ENCODE measurements at places on chromosomes 7 and 10. TPM values are rescaled to one million over a fixed set of nuclear protein-coding genes. Genes with fewer than 3 reads are reported as not detected.

- H3K27me3 ChIP-seq, result no peaks in the 10 kb centered on the region
- peaks cover 81% of the 10 kb centered on the region for H3K4me1 ChIP-seq
- peak overlapping the region; percentile 88 for H3K27ac ChIP-seq
- H3K4me3 ChIP-seq, result peak overlapping the region; percentile 42
Observed at GRCh38 chr7:149870701-149871483, 2.9 kb upstream of the ATP6V0E2 start.

DNA sequence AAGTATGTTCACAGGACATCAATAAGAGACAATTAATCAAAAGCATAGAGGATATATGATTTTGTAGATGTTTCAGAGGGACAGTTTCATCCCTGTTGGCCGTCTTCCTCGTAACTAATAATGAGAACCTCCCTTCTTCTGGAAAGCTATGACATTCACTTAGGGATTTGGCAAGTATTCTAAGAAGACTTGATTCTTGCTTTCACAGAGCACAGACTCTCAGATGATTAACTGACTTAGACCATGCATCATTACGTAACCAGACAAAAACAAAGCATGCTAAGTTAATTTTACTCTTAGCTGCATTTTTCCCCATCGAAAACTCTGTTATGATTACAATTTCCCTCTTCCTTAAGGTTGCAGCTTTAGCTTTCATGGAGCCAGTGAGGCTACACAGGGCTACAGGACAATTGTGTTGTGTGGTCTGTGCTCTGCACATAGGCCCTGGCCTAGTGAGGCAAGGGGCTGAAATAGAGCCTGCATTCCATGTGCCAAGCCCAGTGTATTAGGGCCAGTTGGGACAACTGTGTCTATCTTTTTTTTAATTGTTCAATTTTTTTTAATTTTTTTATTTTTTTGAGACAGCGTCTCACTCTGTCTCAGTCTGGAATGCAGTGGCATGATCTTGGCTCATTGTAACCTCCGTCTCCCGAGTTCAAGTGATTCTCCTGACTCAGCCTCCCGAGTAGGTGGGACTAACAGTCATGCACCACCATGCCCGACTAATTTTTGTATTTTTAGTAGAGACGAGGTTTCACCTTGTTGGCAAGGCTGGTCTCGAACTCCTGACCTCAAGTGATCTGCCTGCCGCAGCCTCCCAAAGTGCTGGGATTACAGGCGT lies 105.3 kb downstream of the PLXDC2 start:
- no peak for DNase-seq
- no peaks in the 10 kb centered on the region for H3K36me3 ChIP-seq
- no peaks in the 10 kb centered on the region for H3K4me1 ChIP-seq
- no peaks in the 10 kb centered on the region for H3K27me3 ChIP-seq
- no peak overlapping the region for H3K27ac ChIP-seq

DNA sequence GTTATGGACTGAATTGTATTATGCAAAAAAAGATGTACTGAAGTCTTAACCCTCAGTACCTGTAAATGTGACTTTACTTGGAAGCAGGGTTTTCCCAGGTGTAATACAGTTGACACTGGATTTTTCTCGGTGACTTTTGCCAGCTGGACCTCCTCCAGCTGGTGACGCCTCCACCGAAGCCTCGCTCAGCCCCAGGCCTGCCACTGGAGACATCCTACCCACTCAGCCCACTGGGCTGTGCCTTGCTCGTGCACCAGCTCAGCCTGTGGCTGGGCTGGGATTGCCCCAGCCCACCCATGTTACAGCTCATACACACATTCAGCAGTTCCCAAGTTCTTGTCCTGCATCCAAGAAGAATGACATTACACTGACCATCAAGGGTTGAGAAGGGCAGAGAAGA lies 42.4 kb upstream of the GPR22 start:
- DNase-seq, result no peak
- H3K4me3 ChIP-seq, result no peak overlapping the region
- H3K27me3 ChIP-seq, result no peaks in the 10 kb centered on the region
- no peaks in the 10 kb centered on the region for H3K4me1 ChIP-seq

DNA sequence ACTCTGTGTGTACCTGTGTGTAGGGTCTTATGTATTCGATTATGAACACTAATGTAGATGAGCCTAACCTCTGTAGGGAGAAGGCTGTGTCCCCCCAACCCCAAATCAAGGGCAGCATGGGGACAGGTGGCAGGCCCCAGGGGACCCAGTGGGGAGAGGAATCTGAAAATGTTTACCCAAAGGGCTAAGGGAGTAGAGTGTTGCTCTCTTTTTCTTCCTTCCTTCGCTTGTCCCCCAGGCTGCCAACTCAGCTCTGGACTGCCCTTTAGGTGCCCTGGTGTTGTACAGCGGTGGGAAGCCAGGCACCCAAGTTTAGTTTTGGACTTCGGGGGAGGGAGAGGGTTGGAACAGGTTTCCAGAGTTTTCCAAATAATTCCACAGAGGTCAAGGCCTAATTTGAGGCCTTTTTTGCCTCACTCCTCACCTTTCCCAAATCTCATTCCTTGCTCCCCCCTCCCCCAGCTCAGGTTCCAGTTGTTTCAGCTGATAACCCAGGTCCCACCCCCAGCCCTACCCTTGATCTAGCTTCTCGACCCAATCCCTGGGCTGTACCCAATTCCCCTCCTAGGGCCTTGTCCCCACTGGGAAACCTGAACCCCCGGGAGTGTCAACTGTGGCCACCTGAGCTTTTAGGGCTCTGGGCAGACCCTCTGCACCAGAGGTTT lies 9.1 kb upstream of the PAX2 start:
- no peak for DNase-seq
- no peaks in the 10 kb centered on the region for H3K36me3 ChIP-seq
- H3K4me3 ChIP-seq, result no peak overlapping the region
- no peak overlapping the region for H3K27ac ChIP-seq
- peaks cover 6% of the 10 kb centered on the region for H3K4me1 ChIP-seq

- DNase-seq, result no peak
- H3K27ac ChIP-seq, result no peak overlapping the region
- no peak overlapping the region for H3K4me3 ChIP-seq
- no peaks in the 10 kb centered on the region for H3K4me1 ChIP-seq
- H3K36me3 ChIP-seq, result no peaks in the 10 kb centered on the region
- H3K27me3 ChIP-seq, result no peaks in the 10 kb centered on the region
Observed at GRCh38 chr10:122208571-122209430, 62.3 kb upstream of the BTBD16 start.

GRCh38 chr10:13049774-13050420 lies 48.4 kb upstream of the CCDC3 start:
- no peaks in the 10 kb centered on the region for H3K4me1 ChIP-seq
- H3K27me3 ChIP-seq, result no peaks in the 10 kb centered on the region
- H3K36me3 ChIP-seq, result no peaks in the 10 kb centered on the region
- H3K27ac ChIP-seq, result no peak overlapping the region
- no peak overlapping the region for H3K4me3 ChIP-seq

GRCh38 chr10:79046741-79047583 lies 21.8 kb upstream of the ZMIZ1 start:
- no peaks in the 10 kb centered on the region for H3K36me3 ChIP-seq
- peaks cover 42% of the 10 kb centered on the region for H3K4me1 ChIP-seq
- no peak for DNase-seq
- no peaks in the 10 kb centered on the region for H3K27me3 ChIP-seq

DNA sequence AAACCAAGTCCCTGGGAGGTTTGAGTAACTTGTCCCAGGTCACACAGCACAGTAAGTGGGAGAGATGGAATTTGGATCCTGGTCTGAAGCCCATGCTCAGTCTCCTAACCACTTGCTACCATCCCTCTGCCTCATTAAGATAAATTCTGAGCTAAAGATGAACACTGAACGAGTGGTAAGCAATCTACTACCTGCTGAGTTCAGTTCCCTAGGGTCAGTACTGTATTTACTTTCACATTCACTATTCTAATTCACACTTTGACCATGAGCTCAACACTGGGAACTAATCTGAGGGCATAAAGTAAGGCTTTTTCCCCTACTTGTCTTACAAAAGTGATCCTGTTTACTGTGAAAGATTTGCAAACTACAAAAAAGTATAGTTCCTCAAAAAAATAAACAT lies 2.4 kb downstream of the UROS start:
- no peaks in the 10 kb centered on the region for H3K36me3 ChIP-seq
- no peak for DNase-seq
- no peaks in the 10 kb centered on the region for H3K27me3 ChIP-seq

The NPY4R2 gene
- not detected for total RNA-seq

The NXPH1 gene
- not detected for total RNA-seq

Measured in naive thymus-derived CD4-positive, alpha-beta T cell (primary cell).